ENCODE measurements at places on chromosomes 2 and 18.

DNA sequence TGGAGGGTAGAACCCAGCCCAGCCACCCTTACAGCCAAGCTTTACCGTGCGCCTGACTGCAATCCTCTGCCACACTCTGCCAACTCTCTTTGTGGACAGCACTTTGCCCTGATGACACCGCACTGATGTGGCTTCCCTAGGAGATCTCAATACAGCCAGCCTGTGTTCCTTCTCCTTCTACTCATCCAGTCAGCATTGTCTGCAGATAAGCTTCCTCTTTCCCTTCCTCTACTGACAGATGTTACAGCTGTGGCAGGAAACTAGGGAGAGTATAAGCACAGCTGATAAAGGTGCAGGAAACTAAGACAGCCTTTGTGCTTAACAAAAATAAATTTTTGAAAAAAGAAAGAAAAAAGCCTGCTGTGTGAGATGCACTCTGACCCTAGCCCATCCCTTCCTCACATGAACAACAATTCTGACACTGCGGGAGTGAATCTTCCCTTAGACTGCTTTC is 25.0 kb downstream of the CEP68 start:
- no peak for DNase-seq

- DNase-seq = no peak
These were observed 135.6 kb downstream of the SATB2 start for GRCh38 chr2:199322151-199322550.

DNA sequence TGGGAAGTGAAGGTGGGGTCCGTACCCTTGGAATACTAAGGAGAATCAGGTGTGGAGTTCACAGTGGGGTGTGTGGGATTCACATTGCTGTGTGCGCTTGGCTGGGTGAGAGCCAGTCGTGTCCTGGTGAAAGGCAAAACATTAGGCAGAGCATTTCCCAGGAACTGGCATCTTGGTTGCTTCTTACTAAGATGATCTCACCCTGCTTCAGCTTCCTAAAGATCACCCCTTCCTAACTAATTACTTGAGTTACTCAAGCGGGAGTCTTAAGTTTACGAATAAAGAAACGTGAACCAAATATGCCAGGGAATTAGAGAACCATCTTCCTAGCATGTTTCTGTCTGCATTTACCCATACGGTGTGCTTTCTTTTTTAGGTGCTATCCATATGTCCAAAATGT is 122.9 kb downstream of the NCK2 start:
- DNase-seq = no peak

DNA sequence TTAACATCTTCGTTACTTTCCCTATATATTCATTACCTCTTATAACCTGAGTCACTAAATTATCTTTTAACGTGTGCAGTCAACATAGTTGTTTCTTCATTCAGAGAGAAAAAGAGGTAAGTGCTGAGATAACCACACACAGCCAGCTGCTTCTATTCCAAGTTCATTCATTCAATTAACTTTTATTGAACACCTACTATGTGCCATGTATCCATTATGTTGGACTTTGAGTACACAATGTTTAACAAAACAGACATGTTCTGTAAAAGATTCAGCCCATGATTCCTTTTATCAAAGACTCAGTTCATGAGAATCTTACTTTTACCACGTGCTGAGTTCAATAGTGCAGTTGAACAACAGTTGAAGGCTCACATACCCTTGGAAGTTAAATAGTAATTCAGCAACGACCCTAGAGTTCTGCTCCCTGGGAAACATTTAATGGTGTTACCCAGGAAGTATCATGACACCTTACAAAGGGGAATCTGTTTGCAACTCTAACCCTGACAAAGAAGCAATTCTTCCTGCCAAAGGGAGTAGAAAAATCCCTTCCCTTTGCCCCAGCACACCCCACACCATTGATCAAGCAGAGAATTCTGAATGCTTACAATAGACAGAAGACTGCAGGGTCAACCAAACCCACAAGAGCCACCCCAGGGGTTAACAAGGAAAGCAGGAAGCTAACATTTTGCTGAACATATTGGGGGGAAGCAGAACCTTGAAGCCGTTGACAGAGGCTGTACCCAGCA is 595.8 kb downstream of the STK39 start:
- DNase-seq = no peak

DNA sequence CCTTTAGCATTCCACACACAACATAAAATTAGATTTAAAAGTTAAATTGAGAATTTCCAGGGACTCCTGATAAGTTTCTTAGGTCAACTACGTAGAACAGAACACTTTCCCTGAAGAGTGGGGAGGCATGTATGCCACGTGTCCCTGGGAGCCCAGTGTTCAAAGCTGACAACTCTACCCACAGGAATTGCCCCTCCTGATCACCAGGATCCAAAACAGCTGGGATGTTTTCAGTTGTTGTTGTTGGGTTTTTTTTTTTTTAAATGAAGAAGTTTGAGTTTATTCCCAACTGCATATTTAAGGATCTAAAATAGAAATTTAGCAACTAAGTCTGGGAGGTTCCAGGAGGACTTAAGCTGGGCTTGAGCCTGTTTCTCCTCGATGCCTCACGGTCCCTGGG is 100.5 kb downstream of the TPGS2 start:
- no peak for DNase-seq

GRCh38 chr18:3819961-3820360 is 370.0 kb downstream of the TGIF1 start:
- DNase-seq = no peak

- no peak for DNase-seq
These were observed 70.8 kb downstream of the OXER1 start for GRCh38 chr2:42693013-42693615.

DNA sequence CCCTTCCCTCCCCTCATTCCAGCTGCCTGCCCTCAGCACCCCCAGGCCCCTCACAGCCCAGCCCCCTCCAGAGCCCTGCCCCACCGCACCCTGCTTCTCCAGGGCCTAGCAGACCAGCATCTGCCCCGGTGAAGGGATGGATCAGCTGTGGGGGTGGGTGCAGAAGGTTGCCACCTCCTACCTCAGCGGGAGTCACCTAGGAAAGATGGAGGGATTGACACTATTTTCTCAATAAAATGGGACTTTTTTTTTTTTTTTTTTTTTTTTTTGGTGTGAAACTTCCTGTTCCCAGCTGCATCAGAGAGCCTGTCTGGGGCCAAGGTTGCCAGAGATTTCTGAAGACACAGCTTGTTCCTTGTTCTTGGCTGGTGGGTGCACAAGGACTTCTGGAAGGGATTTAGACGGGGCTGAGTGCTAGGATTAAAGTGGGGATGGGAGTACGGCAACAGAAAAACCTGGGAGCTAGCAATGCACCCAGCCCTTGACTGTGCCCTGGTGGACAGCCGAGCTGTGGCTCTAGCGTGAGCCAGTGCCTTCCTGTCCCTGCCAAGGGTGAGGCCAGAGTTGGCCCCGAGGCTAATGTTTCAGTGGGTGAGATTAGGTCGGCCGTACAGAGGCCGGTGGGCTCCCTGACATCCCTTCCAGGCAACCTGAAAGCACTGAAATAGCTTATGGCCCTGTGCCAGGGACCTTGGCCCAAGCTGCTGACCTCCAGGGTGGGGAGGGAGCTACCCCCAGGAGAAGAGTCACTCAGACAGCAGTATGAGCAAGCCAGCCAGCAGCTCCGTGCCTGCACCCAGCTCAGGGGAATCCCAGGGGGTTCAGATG is 4.6 kb downstream of the B3GNT7 start:
- DNase-seq = no peak

DNA sequence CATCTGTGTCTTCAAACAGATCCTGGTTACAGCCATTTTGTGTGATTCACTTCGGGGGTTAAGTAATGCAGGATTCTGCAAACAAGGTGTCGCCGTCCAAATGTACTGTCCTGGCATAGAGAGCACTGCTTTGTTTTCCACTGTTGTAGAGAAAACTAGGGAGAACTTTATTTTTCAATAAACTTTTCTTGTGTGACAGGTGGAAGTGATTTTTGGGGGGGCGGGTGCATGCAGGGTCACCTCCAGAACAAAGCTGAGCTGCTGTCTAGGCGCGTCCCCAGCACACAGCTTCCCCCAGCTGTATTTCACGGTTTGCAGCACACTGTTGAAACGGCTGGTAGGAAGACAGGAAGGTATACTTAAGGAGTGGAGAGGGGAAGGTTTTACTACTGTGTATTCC is 200.6 kb downstream of the MGAT5 start:
- no peak for DNase-seq

DNA sequence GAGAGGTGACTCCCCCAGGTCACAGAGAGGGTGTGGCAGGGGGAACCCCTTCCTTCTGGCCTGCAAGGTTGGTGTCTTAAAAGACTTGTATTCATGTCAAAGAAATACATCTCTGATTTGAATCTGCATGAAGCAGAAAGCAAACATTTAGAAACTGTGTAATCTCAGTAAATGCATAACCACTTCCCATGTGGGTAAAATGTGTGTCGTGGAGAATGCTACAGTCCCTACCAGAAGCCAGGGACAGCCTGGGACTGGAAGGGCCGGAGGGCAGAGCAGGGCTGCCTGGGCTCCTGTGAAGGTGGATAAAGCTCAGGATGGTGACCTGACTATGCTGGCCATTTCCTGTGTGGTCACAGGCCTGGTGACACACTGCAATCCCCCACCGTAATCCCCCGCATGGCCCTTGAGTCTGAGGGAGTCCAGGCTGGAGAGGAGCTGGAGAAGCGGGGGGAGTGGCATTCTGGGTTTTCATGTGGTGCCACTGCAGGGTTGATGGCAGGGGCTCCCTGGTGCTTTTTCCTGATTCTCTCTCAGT is 102.2 kb downstream of the LRRC30 start:
- no peak for DNase-seq

DNA sequence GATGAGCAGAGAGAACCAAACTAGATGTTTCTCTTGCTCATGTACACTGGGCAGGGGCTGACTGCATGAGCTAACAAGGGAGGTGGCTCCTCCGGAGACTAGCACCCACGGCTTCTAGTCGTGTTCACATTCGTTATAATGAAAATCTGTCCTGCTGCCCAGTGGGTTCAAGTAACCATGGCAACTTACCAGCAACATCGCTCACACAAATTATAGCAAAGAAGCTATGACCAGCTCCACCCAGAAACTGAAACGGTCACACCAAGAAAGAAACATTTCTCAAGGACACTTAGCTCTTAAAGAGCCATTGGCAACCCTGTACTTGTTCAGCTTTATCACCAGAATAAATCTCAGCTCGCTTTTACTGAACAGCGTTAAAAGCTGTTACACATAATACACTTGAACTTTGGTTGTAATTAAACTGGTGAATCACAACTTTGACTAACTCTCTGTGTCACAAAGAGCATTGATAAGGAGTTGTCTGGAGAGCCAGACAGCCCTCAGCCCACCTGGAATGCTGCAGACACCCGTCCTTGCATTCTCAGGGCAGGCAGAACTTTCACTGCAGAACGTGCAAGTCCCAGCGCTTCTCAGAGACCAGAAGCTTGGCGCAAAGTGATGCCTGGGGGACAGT is 141.2 kb downstream of the PID1 start:
- no peak for DNase-seq

GRCh38 chr2:43405829-43406228 is 179.4 kb upstream of the ZFP36L2 start:
- no peak for DNase-seq

DNA sequence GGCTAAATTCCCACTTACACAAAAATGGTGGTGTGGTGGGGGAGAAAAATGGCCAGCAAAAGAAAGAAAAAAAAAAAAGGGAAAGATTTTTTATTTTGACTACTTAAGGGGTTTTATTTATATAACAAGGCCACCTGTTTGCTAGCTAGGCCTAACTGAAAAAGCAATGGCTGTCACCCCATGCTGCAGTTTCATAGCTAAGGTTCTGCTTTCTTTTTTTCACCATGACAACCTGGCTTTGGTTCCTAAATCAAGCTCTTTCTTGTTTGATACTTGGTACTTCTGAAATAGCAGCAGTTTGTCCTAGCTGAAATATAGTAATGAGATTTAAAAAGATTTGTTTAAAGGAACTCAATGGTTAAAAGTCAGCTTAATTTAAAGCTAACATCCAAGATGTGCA is 433.2 kb upstream of the MEX3C start:
- no peak for DNase-seq

Measured in stimulated activated naive CD8-positive, alpha-beta T cell treated with anti-CD3 and anti-CD28 coated beads, Interleukin-15, amount 100 ng/mL, for 72 hours (primary cell).